ENCODE measurements at places on chromosomes 1 and 21. TPM values are rescaled to one million over a fixed set of nuclear protein-coding genes. Genes with fewer than 3 reads are reported as not detected.

- H3K27me3 ChIP-seq, result no peaks in the 10 kb centered on the region
- peaks cover 74% of the 10 kb centered on the region for H3K4me1 ChIP-seq
- peak overlapping the region; percentile 55 for H3K27ac ChIP-seq
- H3K36me3 ChIP-seq, result no peaks in the 10 kb centered on the region
Observed at GRCh38 chr1:53410100-53410541, 49.1 kb upstream of the DMRTB1 start.

- no peaks in the 10 kb centered on the region for H3K27me3 ChIP-seq
- DNase-seq, result no peak
- no peaks in the 10 kb centered on the region for H3K4me1 ChIP-seq
- no peaks in the 10 kb centered on the region for H3K36me3 ChIP-seq
Observed at GRCh38 chr1:243550276-243550675, 294.4 kb downstream of the SDCCAG8 start.

The C1QA gene
- total RNA-seq, result 0.53 TPM

The POGZ gene
- total RNA-seq, result 60.1 TPM

The DISC1 gene
- 1.0 TPM for total RNA-seq

DNA sequence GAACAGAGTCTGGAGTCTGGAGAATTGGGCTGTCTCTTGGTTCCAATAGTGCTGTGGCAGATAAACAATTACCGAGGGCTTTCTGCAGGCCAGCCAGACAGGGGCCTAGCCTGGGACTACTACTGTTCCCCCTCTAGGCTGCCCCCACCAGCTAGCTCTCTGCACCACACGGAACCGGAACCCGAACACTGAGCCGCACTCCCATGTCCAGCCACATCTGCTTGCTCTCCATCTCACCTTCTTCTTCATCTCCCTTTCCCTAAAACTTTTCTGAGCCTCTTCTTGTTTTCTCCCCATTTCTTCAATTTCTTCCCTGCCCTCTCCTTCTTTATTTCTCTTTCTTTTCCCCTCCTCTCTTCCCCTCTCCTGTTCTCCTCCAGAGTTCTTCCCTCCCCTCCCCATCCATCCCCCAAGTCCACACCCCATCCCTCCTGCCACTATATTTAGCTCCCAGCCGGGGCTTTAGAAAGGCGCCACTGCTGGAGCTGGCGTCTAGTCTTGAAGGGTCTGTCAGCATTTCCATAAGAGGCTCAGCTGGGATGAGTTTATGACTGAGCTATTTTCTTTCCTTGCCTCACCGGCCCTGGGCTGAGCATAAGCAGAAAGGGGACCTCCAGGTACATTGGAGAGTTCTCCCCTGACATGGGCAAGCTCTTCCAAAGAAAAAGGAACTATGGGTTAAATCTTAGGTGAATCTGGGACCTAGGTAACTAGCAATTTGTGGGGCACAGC lies 25.7 kb upstream of the ATP2B4 start:
- H3K27me3 ChIP-seq, result no peaks in the 10 kb centered on the region
- H3K36me3 ChIP-seq, result no peaks in the 10 kb centered on the region
- no peak overlapping the region for H3K27ac ChIP-seq
- H3K4me1 ChIP-seq, result peaks cover 6% of the 10 kb centered on the region
- no peak overlapping the region for H3K4me3 ChIP-seq

The B3GALT2 gene
- 2.4 TPM for total RNA-seq

GRCh38 chr1:88741413-88741812 lies 57.3 kb downstream of the PKN2 start:
- no peak overlapping the region for H3K4me3 ChIP-seq
- H3K27me3 ChIP-seq, result no peaks in the 10 kb centered on the region
- DNase-seq, result no peak
- no peaks in the 10 kb centered on the region for H3K36me3 ChIP-seq

The PPM1J gene
- not detected for total RNA-seq

The CD1E gene
- not detected for total RNA-seq

- H3K27ac ChIP-seq, result no peak overlapping the region
- no peak for DNase-seq
- H3K4me3 ChIP-seq, result no peak overlapping the region
- no peaks in the 10 kb centered on the region for H3K27me3 ChIP-seq
Observed at GRCh38 chr1:100517515-100517914, 20.4 kb upstream of the GPR88 start.

- H3K36me3 ChIP-seq, result no peaks in the 10 kb centered on the region
- H3K4me3 ChIP-seq, result no peak overlapping the region
- peak; percentile 34 for DNase-seq
- no peak overlapping the region for H3K27ac ChIP-seq
- H3K4me1 ChIP-seq, result no peaks in the 10 kb centered on the region
Observed at GRCh38 chr21:43703035-43703880, 15.7 kb upstream of the PDXK start.

The F5 gene
- 72.2 TPM for total RNA-seq

DNA sequence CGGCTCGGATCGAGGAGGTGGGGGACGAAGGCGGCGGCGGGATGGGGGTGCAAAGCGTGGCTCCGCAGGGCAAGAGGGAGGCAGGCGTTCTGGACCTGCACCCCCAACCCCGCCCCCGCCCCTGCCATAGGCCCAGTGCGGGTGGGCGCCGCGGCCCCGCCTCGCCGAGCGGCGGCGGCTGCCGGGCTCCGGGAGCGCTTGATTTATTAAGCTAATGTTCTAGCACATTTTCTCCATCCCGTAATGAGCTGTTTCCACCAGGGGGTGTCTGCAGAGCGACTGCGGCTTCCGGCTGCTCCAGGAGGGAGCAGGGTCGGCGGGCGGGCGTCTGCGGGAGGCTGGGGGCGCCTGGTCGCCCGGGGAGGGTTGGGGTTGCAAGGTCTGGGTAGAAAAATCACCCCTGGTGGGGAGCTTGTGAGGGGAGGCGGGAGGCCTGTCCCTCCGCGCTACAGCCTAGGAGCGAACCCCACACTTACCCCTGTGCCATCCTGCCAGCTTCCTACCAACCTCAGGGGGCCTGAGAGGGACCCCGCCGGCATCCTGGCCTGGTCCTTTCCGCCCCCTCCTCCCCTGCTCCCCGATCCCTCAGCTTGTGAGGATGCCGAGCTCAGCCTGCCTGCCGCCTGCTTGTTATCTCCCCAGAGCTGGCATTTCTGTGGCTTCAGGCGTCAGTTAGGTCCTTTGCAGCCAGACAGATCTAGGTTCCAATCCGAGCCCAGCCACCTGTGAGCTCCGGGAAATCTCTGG lies 48.5 kb upstream of the ACOT11 start:
- peaks cover 18% of the 10 kb centered on the region for H3K27me3 ChIP-seq
- DNase-seq, result no peak
- peak overlapping the region; percentile 20 for H3K4me3 ChIP-seq
- peaks cover 4% of the 10 kb centered on the region for H3K4me1 ChIP-seq
- H3K27ac ChIP-seq, result no peak overlapping the region
- H3K36me3 ChIP-seq, result no peaks in the 10 kb centered on the region

DNA sequence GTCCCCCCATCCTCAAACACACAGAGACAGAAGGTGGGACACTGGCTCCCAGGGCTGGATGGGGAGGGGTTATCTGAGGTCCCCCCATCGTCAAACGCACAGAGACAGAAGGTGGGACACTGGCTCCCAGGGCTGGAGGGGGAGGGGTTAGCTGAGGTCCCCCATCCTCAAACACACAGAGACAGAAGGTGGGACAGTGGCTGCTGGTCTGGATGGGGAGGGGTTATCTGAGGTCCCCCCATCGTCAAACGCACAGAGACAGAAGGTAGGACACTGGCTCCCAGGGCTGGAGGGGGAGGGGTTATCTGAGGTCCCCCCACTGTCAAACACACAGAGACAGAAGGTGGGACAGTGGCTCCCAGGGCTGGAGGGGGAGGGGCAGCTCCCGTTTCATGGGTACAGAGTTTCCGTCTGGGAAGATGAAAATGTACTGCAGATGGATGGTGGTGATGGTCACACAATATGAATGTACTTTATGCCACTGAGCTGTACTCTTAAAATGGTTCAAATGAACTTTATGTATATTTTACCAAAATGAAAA lies 69.2 kb downstream of the SCCPDH start:
- H3K4me1 ChIP-seq, result no peaks in the 10 kb centered on the region
- H3K36me3 ChIP-seq, result no peaks in the 10 kb centered on the region
- no peak for DNase-seq
- H3K27ac ChIP-seq, result no peak overlapping the region
- H3K27me3 ChIP-seq, result no peaks in the 10 kb centered on the region

The CROCC gene
- total RNA-seq, result 30.1 TPM

GRCh38 chr1:245582026-245582425 lies 427.2 kb downstream of the KIF26B start:
- H3K27ac ChIP-seq, result no peak overlapping the region
- H3K4me3 ChIP-seq, result no peak overlapping the region
- H3K4me1 ChIP-seq, result no peaks in the 10 kb centered on the region
- no peaks in the 10 kb centered on the region for H3K27me3 ChIP-seq
- DNase-seq, result no peak

GRCh38 chr1:150549496-150550221 lies 451 bp downstream of the ADAMTSL4 start:
- no peak for DNase-seq
- no peaks in the 10 kb centered on the region for H3K27me3 ChIP-seq
- H3K4me1 ChIP-seq, result peaks cover 7% of the 10 kb centered on the region
- peak overlapping the region; percentile 22 for H3K4me3 ChIP-seq
- H3K27ac ChIP-seq, result peak overlapping the region; percentile 67

The DNAJC28 gene
- 0.63 TPM for total RNA-seq

DNA sequence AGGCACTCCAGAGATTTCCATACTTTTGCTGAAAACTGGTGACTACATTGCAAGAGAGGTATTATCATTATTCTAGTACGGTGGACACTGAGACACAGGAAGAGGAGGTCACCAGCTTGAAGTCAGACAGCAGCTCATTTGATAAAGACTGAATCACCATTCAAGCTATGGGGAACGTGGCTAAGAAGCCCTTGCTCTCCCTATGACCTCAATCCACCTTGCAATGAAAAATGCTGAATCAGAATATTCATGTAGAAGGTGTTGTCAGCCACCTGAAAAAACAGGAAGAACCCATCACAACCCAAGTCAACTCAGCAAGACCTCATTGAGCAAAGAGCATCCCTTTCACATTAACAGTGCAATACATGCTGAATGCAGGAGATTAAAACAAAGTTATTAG lies 59.0 kb upstream of the FGGY start:
- no peaks in the 10 kb centered on the region for H3K4me1 ChIP-seq
- no peaks in the 10 kb centered on the region for H3K36me3 ChIP-seq
- H3K27me3 ChIP-seq, result no peaks in the 10 kb centered on the region
- no peak overlapping the region for H3K4me3 ChIP-seq
- no peak for DNase-seq

DNA sequence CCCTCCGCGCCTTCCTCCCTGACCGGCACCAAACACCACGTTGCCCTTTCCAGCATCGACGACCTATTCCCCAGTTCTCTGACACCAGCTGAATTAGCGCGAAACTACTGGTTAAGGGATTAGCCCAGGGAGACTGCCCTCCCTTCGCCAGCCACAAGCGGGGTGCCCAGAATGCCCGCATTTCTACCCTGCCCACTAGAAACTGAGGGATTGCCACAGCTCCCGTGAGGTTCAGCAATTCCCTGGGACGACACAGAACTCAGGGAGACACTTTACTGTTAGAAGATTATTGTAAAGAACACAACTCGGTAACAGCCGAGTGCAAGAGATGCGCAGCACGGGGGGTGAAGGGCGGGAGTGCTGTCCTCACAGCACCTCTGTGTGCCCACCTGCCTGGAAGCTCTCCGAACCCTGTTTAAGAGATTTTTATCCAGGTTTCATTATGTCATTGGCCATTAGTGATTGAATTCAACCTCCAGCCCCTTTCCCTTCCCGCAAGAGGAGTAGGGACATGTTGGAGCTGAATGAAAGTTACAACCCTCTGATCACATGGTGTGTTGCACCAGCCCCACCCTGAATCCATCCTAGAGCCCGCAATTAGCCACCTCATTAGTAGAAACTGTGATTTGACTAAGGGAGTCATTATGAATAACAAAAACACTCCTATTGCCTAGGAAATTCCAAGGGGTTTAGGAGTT lies 15.8 kb upstream of the RIPPLY3 start:
- H3K27me3 ChIP-seq, result no peaks in the 10 kb centered on the region
- peak overlapping the region; percentile 49 for H3K4me3 ChIP-seq
- no peaks in the 10 kb centered on the region for H3K4me1 ChIP-seq

Data from CD8-positive, alpha-beta memory T cell (primary cell).